SW480 (cell line): ENCODE measurements at places on chromosomes 2 and 18.

DNA sequence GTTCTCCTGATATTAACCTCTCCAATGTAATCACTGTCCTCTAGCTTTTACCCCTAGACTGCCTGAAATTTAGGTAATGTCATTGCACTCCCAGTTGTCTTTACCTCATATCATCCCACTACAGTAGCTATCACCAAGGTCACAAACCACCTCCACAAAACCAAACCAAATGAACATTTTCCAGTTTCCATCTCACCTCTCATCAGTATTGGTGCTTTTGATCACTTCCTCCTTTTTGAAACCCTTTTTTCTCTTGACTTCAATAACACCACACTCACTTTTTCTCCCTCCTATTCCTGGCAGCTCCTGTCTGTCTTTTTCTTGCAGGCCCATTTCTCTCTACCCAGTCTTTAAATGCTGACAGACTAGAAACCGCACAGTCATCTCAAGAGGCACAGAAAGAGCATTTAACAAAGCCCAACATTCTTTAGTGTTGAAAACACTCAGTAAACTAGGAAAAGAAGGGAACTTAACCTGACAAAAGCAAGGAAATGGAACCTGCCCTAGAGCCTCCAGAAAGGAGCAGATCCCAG lies 95.9 kb upstream of the SIX2 start:
- DNase-seq: no peak

DNA sequence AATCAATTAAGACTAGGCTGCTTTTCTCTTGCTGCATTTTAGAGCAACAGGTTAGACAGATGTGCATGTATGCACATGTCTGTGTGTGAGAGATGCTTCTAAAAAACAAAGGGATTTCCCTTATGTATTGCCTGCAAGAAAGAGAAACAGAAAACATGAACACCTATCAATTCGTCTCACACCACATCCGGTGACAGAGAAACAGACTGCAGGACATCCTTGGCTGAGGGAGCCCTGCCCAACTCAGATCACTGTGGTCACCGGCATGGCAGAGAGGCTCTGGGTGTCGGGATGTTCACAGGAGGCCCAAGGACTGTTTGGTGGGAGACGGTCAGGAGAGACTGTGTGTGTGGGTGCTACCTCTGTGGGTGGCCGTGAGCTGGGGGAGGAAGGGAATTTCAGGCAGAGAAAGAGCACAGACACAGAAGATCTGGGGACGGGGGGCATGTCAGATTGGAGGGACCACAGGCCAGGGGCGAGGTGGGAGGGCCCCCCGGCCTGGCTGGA lies 24.9 kb downstream of the FHL2 start:
- no peak for DNase-seq

DNA sequence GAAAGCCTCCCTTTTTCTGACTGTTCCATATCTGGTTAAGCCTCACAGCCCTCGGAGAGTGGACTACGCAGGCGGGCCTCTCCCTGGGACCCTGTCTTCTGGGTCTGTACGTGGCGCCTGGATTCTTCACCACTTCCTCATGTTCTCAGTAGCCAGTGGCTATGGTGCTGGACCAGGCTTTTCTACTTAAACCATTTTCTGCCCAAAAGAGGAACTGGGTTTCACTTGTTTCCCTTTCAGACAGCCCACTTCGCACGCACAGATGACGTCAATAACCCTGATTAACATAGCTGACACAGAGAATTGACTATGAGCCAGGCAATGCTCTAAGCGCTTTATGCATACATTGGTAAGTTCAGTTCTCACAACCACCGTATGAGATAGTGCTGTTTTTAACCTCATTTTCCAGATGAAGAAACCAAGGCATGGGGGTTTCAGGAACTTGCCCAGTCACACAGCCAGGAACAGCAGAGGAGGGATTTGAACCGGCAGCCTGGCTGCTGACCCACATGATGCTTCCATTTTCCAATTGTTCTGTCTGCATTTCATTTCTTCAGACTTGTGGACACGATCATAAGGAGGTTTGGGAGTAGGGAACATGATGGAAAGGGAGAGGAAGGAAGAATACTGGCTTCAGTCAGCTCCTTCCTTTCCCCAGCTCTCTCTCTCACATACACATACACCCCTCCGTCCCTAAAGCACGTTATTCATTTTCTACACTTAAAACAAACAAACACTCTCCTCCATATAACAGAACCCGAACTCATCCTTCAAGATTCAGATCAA lies 41.7 kb downstream of the MYOM1 start:
- DNase-seq: no peak

GRCh38 chr2:159892990-159893810 lies 95.2 kb upstream of the CD302 start:
- DNase-seq: no peak

- no peak for DNase-seq
Measured at GRCh38 chr2:101578671-101579070, 103.8 kb upstream of the RFX8 start.

GRCh38 chr2:215737477-215737876 lies 275.9 kb downstream of the MREG start:
- DNase-seq: no peak

GRCh38 chr2:182349268-182349667 lies 77.6 kb downstream of the PDE1A start:
- DNase-seq: no peak

DNA sequence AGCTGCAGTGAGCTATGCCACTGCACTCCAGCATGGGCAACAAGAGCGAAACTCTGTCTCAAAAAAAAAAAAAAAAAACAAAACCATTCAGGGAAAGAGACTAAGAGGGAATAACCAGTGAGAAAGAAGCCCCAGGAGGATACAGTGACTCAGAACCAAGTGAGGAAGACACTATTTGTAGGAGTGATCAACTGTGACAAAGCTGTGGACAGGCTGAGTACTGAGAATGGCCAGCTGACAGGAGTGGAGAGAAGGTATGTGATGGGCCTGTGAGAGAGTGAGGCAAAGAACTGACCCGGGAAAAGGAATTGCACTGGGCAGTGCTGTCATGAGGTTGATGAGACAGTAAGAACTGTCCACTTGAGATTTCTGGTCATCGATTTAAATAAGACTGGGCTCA lies 6.7 kb upstream of the LCT start:
- no peak for DNase-seq

DNA sequence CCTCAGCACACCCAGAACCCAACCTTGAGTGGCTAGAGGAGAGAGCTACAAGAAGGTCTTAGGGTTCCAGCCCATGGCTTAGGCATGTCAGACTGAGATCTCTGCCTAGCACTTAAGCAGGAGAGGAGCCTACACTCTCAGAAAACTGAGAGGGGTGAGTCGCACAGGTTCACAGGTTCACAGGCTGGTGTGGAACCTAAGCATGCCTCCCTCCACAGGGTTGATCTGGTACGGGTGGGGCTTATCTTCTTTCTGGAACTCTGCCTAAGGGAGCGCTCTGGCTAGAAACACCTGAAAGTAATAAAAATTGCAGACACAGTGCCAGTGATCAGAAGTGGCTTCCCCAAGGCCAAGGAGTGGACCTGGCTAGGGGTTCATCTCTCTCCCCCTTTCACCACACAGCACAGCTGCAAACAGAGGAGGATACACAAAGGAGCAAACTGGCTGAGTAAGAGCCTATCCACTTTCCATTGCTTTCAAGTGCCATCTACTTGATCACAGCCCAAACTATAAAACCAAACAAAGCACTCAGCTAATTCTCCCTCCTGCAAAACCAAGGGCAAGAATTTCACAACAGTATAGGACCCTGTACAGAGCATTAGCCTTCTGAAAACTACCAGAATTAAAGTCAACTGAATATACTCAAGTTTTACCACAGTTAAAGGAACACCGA lies 481.9 kb upstream of the SETBP1 start:
- no peak for DNase-seq

DNA sequence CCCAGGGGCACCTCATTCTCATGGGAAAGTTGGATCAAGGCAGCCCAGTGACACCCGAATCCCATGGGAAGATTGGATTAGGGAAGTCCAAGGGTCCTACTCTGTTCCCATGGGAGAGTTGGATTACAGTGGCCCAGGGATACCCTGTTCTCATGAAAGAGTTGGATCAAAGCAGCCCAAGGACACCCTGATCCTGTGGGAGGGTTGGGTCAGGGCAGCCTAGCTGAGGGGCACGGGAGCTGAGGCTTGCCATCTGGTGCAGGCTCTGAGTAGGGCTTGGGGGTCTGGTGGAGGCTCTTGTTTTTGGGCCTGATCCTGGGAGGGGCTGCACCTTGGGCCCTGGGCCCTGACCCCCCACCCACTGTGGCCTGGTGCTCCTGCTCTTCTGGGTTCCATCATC lies 87.1 kb downstream of the ACKR3 start:
- DNase-seq: no peak

GRCh38 chr2:160842286-160842685 lies 317.9 kb upstream of the TANK start:
- DNase-seq: no peak

GRCh38 chr2:37570773-37571586 lies 100.5 kb downstream of the CDC42EP3 start:
- peak; percentile 84 for DNase-seq

- no peak for DNase-seq
Measured at GRCh38 chr2:68762665-68763064, 28.1 kb downstream of the ARHGAP25 start.

GRCh38 chr2:164554487-164554886 lies 66.8 kb downstream of the GRB14 start:
- DNase-seq: no peak

DNA sequence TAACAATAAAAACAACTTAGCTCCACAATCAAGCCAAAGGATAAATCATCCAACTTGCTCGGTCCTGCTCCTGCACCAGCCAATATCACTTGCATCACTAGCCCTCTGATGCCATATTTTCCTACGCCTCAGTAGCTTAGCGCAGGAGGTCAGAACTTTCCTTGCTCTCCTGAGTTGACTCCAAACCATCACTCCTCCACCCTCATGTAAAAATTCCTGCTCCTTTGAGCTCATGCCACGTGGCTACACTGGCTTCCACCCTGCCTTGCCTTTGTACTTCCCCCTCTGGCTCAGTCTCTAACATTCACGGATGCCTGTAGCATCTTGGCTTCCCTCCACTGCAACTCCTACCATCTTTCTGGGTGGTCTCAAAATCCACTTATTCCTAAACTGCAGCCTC lies 25.2 kb downstream of the AAK1 start:
- DNase-seq: no peak

GRCh38 chr2:183903026-183903425 lies 695.3 kb upstream of the ZNF804A start:
- no peak for DNase-seq

DNA sequence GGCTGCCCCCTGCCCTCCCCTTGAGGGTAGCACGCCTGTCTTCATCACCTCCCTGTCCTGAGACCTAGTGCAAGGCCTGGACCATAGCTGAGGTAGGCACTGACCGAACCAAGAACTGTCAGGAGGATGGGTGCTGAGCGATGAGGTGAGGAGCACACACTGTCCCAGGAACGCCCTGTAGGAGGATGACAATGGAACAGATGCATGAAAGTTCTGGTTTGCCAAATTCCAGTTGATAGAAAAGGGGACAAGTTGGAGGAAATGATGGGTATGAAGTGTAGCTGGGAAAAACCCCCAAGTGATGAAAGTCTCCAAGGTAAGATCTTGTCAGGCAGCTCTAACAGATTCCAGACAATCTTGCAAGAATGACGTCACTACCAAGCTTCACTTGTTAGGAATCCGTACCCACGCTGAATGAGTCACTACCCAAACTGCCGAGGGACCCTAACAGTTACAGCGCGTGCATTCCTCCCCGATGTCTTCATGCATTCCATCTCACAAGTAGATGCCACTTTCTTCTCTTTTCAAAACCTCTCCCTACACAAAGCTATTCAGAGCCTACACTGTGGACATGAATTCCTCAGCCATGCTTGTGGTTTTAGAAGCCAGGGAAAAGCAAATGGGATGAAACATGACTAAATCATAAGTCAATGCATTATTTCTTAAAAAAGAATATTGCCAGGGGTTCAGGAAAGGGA lies 27.6 kb downstream of the MRPL33 start:
- DNase-seq: peak; percentile 96

DNA sequence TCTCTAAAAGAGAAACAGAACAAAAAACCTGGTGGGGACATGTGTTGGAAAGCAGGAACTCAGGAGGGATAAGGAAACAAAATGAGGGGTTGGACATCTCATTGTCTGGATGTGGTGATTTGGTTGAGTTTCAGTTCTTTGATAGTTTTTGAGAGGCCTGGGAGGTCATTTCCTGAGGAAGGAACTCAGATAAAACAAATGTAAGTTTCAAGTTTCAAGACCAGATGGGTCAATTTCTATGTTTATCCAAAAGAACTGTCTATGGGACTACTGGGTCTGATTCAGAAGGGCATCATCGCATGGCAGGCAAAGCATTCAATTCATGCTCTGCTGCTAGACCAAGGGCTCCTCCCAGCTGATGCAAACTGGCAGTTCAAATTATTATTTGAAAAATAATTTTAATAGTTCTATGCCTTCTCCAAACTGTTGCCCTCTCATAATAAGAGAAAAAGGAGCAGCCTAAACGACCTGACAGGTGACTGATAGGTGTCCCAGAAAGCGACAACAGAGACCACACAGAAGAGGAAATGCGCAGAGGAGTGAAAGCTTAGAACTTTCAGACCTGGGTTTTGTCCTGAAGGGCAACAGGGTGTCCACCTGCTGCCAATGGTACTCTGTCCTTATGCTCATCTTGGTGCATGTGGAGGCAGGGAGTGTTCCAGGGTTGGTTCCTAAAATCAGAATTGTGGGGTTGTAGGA lies 39.3 kb upstream of the SH3RF3 start:
- no peak for DNase-seq

DNA sequence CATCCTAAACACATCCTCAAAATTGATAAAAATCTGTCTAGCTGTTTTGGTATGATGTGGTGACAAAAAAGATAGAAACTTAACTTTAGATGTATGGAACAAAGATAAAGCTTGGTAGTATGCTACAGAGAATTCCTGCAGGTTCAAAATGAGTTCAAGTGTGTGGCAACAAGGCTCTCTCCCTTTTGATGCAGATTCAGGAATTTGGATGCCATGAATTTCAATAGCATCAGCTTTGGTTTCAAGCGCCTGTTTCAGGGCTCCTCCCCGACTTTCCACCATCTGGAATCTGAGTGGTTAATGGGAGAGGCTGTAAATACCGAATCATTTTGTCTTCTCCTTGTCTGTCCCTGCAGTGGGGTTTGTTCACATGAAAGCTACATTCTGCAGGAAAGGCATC lies 180.6 kb downstream of the MTX2 start:
- DNase-seq: no peak

DNA sequence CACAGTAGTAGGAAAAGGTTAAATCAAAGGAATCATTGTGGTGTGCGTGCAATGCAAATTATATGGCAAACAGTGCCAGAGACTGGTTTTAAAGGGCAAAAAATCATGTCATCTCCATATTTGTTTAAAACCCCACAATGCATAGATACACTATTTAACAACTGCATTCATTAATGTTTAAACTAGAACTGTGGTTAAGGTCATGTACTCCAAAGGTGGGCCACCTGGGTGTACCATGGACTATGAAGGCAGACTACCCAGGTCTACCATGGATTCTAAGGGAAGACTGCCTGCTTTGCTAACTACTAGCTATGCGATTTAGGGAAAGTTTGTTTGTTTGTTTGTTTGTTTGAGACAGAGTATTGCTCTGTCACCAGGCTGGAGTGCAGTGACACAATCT lies 356.3 kb downstream of the ZEB2 start:
- peak; percentile 1 for DNase-seq

DNA sequence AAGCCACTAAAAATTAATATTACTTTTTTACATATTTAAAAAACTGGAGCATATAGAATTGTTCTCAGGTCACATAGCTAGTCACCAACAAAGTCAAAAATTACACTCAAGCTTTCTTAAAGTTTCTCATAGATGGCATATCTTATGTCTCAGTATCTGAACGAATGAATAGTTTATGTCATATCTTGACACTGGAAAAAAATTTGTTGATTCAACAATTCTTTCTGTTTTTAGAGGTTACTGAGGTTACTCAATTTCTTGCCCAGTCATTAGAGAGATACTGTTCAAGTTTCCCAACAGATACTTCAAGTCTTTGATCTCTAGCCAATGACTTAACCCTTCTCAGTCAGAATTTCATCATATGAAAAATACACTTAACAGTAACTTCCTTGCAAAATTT lies 113.1 kb upstream of the XIRP2 start:
- DNase-seq: no peak
